ENCODE measurements at places on chromosomes 1 and 21.

DNA sequence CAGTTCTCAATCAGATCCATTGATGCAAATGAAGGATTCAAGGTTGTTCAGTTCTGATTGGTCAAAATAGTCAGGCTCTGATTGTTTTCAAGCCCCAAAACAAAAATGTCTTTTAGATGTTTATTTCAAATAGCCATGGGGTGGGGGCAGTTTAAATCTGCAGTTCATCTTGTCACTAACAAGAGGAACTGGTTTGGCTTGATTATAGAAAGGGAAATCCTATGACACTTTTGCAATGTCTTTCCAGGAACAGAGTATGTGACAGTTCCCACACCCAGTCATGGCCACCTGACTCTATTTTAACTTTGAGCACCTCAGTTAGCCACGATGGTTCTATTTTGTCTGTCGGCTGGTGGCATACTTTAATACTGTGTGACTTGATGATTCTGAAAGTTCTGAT lies 1544.1 kb downstream of the PLA2G4A start:
- no peak for DNase-seq

DNA sequence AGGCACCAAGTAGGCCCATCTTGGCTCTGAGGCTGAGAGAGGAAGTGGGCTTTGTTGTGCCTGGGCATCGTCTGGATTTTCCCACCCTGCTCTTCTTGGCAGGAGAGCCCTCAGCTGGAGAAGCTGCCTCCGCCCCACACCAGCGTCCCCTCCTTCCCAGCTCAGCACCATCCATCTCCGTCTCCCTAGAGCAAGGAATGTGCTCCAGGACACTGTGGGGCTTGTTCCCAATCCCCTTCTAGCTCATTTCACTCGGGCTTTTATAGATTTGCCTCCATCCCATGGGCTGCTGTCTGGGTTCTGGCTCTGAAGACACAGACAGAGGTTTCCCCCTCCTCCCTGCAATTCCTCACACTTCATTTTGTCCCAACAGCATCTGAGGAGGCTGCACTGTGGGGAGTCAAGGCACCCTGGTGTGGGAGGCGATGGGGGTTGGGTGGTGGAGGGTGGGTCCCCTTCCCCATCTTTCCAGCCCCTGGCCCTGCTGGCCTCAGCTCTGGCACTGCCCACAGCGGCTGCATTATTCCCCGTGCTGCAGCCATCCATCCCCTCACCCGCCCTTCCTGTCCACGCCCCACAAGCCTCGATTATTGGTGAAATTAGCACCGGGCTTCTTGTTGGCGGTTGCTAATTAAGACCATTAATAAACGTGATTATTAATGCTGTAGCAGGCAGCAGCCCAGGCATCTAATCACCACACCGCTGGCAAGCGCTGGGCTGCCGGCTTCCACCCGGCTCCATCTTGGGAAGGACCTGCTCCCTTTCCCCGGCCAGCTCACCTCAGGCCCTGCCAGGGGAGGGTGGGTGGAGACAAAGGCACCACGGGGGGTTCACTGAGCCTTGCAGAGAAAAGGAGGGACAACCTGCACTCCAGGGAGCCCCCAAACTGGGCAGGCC lies 21.7 kb downstream of the RHBG start:
- no peak for DNase-seq

GRCh38 chr1:18005238-18005637 lies 102.4 kb upstream of the IGSF21 start:
- no peak for DNase-seq

DNA sequence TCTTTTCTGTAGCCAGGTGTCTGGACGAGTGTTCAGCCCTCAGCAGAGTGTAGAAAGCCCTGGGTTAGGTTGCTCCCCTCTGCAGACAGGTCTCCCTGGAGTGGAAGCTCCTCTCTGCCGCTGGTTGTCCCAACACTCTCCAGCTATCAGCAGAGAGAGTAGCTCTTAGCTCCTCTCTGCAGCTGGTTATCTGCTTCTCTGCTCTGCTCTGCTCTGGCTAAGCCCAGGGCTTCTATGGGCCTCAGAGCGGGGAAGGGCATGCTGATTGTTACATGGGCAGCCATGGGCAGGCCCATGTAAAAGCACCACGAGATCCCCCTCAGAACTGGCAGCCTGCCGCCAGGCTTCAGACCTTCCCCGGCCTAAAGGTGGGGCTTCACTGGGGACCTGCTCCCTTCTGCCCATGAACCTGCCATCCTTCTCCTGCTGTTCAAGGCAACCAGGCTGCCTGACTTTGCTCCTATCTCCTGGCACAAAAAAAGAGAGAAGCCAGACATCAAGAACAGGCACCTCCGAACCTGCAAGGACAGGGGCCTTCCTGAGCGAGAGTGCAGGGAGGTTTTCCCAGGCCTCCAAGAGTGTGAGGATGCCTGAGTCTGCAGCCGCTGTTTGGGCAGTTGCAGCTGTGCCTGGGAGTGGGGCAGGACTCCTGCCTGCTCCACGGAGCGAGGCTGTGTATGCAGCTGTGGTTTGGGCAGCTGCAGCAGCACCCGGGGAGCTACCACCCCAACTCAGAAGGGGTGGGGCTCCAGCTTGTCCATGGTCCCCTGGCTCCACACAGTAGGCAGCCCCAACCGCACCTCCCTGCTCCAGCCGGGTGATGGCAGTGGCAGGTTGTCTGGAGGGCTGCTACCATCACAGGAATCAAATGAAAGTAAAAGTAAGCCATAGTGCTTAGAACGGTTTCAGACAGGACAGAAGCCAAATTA lies 973.7 kb downstream of the LTN1 start:
- DNase-seq, result no peak
